ENCODE measurements at places on chromosomes 11 and 22.

GRCh38 chr11:23995891-23996290, 501.0 kb upstream of the LUZP2 start:
- no peak for DNase-seq

DNA sequence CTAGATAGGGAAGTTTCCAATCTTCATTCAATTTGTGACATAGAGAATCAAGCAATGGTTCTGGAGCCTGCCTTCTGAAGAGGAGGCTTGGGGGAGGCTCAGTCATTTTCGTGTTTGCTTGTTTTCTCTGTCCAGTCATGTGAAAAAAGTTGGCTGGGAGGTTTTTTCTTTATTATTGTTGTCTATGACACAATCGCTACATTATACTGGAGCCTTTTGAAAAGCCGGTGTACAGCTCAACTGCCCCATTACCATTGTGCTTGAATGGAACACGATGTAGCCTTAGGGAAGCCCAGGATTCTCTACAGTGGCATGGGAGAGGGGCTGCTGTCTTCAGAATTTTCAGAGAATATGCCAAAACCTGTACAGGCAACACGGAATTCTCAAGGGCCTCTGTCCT, 57.9 kb upstream of the NCAM1 start:
- no peak for DNase-seq

- DNase-seq: peak; percentile 66
Measured at GRCh38 chr11:114354076-114354475, 46.2 kb downstream of the C11orf71 start.

DNA sequence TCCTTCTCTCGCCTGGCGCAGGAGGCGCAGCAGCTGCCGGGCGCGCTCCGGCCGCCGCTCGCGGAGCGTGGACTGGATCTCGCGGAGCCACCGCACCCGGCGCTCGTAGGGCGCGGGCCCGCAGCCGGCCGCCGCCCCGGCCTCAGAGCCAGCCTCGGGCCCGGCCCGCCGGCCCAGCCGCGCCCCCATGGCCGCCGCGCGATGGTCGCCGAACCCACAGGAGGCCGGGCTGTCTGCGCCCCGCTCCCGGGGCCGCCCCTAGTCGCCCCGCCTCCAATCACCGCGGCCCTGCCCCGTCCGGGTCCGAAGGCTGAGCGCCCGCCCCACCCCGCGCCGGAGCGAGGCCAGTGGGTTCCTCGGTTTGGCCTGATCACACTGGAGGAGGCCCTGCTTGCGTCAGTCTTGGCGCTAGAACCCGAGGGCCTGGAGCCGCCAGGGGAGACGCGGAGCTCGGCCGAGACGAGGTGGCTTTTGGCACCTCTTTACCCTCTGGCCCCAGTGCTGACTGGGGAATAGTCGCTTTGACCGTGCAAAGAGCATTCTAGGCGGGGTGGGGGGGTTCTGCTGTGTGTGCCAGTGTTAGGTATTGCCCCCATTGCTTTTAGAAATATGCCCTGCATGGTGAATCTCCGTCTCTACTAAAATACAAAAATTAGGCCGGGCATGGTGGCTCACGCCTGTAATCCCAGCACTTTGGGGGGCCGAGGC, at the start of gene LRRC75B:
Gene LRRC75B (minus strand): TSS at position 223 of the 708 bp plus-strand sequence. CDS start 34 bp downstream, at position 189.
- DNase-seq: peak; percentile 87

DNA sequence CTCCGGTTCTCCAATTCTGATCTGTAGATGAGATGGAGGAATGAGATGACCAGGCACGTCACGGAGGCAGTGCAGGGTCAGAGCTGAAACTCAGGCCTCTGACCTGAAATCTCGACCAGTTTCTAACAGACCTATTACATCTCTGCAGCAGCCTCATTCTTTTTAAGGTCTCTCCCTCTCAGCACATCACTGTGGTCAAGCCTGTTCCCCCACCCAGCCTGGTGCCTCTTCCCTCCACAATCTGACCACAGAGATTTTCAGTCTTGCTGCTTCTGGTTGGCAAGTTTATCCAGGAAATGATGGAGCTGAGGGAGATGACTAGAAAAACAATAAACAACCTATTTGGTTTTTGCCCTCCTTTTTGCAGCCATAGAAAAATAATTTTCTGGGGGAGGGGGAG, 9.5 kb downstream of the GRAMD1B start:
- no peak for DNase-seq

DNA sequence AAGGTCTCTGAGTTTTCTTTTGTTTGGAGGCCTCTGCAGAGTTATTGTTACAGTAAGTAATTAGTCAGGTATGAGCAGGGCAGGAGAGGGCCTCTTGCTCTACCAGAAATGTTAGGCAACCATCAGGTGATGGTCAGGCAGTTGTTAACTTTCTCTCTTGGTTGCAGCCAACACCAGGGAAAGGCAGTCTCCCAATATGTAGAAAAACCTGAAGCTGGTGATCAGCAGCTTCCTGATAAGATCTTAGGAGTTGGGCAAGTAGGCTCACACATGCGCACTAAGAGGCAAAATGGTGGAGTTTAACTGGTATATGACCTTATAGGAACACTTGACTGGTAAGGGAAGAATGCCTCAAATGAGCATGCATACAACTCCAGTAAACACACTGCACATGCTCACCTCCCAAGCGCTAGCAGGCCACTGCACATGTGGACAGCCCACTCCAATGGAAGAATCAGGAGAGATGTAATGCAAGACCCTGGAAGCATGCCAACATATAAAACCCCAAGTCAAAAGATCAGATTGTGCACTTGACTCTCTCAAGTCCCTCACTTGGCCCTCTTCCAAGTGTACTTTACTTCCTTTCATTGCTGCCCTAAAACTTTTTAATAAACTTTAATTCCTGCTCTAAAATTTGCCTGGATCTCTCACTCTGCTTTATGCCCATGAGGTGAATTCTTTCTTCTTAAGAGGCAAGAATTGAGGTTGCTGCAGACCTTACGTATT, 23.7 kb upstream of the SLC35F2 start:
- no peak for DNase-seq

- DNase-seq: no peak
Measured at GRCh38 chr22:27882507-27883290, 36.4 kb downstream of the PITPNB start.

DNA sequence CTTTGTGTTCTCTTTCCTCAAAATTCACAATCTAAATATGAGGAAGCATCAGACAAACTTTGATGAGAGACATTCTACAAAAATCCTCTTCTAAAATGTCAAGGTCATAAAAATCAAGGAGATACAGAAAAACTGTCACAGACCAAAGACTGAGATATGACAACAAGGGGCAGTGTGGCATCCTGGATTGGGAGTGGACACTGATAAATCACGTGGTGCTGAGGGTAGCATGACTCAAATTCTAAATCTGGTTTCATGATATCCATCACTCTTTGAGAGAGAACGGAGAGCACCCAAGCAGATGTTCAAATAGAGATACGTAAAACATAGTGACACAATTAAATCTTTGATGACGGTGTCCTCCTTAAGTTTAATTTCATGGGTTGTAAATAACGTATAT, 13.0 kb upstream of the CARD18 start:
- no peak for DNase-seq

GRCh38 chr11:100010393-100010792, 676.7 kb upstream of the ARHGAP42 start:
- no peak for DNase-seq

GRCh38 chr11:66146074-66146473, 76.0 kb downstream of the PACS1 start:
- DNase-seq: no peak

DNA sequence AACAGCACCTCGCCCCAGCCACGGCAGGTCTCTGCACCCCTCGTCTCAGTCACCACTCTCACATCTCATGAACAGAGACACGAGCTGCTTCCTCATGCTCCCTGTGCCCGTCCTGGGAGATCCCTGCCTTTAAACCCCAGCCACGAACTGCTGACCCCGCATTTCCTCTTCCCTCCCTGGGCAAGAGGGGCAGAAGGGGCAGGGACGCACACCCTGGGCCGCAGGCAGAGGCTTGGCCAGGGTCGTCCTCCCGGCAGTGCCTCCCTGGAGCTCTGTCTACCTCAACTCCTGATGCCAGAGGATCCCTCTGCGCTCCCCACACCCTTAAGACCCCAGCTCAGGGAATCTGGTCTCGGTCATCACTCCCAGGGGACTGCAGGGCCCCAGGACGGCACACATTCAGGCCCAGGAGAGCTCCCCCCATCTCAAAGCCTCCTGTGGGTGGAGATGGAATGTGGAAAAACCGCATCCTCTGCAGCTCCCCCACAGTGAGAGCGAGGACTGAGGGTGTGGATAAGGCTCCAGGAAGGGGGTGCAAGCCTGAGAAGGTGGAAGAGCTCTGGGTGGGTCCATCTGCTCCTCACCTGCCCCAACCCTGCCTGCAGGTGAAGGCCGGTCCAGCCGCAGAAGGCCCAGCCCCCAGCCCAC, 1.2 kb downstream of the BID start:
- DNase-seq: peak; percentile 45

- DNase-seq: peak; percentile 75
Measured at GRCh38 chr11:85941380-85941973, 86.3 kb downstream of the CCDC83 start.

- DNase-seq: no peak
Measured at GRCh38 chr11:11211186-11211585, 141.9 kb downstream of the CSNK2A3 start.

DNA sequence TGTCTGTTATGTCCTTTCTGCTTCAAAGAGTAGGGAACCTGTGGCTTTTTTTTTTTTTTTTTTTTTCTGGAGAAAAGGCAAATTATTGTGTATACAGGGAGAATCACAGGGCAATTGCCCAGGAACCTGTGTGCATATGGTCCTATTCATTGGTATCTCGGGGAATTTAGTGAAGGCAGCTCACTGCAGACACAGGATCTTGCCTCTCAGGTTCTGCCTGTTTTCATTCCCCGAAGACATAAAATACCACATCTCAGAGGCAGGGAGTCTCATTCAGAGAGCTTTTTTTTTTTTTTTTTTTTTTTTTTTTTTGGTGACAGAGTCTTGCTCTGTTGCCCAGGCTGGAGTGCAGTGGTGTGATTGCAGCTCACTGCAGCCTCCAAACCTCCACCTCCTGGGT, 88.3 kb downstream of the OSBP2 start:
- DNase-seq: no peak

- DNase-seq: no peak
Measured at GRCh38 chr11:34836958-34837856, 79.0 kb downstream of the APIP start.

DNA sequence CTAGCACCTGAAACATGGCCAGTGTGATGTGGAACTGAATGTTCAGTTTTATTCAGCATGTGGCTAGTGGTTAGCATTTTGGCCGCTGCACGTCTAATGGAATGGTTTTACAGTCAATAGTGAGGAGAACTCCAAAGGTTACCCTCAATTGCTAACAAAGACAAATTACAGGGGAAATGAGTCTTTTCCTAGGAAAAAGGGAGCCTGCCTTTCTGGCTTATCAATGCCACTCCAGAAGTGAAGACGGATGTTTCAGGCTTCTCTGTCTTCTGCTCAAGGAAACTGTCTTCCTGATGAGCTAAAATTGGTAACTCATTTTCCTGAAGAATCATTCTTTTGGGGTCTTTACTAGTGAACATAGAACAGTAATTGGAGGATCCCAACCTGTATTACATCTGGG, 84.3 kb upstream of the CRTAM start:
- no peak for DNase-seq

GRCh38 chr11:23540101-23540561, 679.9 kb upstream of the CCDC179 start:
- peak; percentile 41 for DNase-seq

GRCh38 chr11:2752923-2753322, 53.1 kb upstream of the KCNQ1OT1 start:
- peak; percentile 11 for DNase-seq

DNA sequence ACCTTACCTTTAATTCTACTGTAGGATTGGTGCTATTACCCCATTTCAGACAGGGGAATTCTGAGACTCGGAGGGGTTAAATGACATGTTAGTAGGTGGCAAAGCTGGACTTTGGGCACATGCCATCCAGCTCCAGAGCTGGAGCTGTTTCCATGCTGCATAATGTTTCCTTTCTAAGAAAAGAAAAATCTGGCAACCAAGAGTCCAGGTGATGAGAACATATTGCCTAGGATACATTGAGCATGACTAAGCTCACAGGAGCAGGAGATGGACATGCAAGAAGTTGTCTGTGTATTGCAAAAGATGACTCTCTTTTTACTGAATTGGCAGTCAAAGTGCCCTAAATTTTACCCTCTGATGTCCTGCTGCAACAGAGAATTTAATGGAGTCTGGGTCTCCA, 150.8 kb upstream of the SYT13 start:
- DNase-seq: no peak

- DNase-seq: no peak
Measured at GRCh38 chr11:126488591-126489370, 133.3 kb downstream of the ST3GAL4 start.

GRCh38 chr11:113876074-113876797, 864 bp upstream of the USP28 start:
- DNase-seq: no peak

- no peak for DNase-seq
Measured at GRCh38 chr11:16867097-16867496, 128.7 kb downstream of the C11orf58 start.

DNA sequence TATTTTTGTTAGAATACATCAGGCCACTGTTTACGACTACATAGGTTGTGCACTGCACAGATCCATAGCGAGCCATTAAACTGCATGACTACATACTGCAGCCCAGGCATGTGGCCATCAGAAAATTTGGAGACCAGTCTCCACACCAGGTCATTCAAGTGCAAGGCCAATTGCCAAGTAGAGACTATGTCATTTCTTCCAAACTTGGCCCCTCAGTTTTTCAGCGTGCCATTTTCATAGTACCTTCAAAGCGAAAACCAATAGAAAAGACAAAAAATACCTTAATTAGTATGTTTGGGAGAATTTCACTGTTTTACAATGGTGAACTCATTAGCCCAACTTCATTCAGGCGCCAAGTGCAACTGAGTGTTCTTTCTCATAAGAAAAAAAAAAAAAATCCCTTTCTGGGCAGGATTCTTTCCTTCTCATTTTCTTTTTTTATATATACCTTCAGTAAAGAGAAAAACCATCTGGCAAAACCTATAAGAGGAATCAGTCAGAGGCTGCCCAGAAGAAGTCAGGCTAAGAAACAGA, 30.4 kb downstream of the PAMR1 start:
- DNase-seq: no peak

- DNase-seq: no peak
Measured at GRCh38 chr11:1033016-1033798, 3.3 kb downstream of the MUC6 start.
